Dorsolateral prefrontal cortex (tissue), 122 donors: ENCODE measurements at places on chromosomes 16 and 17. TPM values are rescaled to one million over a fixed set of nuclear protein-coding genes. Genes with fewer than 3 reads are reported as not detected.

Gene TP53I13
- 26.8 TPM for total RNA-seq

Gene NPIPB2
- total RNA-seq = 10.9 TPM

Gene HELZ
- total RNA-seq = 74.8 TPM

Gene FLYWCH1
- 82.0 TPM for total RNA-seq

Gene NF1
- 120 TPM for total RNA-seq

Gene SLC5A10
- total RNA-seq = not detected

Gene MLX
- total RNA-seq = 26.2 TPM

Gene TIGD7
- total RNA-seq = 12.1 TPM

Gene CDR2L
- total RNA-seq = 17.5 TPM

Gene FAM83G
- total RNA-seq = 1.1 TPM

Gene TTLL6
- 2.6 TPM for total RNA-seq

Gene PIK3R5
- 5.0 TPM for total RNA-seq

Gene CBFA2T3
- total RNA-seq = 29.3 TPM

Gene WNK4
- total RNA-seq = 1.2 TPM

Gene LGALS9C
- not detected for total RNA-seq

Gene PDILT
- not detected for total RNA-seq

Gene C17orf58
- 12.4 TPM for total RNA-seq

Gene DDX52
- 18.8 TPM for total RNA-seq
